ENCODE measurements at places on chromosomes 2 and 18. TPM values are rescaled to one million over a fixed set of nuclear protein-coding genes. Genes with fewer than 3 reads are reported as not detected.

Gene ZBTB7C
- total RNA-seq, result not detected

DNA sequence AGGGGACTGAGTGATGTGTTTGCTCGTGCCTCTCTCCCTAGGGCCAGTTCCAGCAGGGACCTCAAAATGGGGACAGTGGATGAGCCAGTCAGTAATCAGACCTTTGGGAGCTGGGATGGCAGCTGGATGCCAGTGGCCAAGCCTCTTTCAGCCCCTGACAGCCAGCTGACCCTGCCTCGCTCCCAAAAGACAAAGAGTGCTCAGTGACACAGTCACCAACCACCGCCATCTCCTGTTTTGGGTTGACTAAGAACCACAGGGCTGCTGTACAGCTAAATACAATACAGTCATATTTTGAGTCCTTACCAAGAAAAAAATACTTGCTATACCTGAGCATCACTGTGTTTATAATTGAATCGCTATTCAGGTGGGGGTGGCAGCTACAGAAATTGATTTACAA, 75.7 kb downstream of the POU3F3 start:
- no peak for DNase-seq

DNA sequence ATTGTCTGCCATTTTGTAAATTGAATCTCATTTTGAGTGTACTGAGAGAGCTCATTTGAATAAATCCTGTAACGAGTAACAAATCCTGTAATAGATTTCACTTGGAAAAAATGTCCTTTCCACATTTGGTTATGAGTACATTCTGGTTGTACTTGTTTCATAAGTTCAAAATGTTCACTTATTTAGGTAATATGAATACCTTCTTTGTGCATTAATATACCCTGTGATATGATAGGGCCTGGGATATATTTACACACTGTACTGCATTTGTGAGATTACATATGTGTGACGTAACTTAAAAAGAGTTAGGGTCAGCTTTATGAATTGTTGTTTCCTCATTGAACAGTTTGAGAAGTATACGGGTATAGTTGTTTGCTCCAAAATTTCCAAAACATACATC, 16.1 kb downstream of the AGFG1 start:
- DNase-seq, result no peak

DNA sequence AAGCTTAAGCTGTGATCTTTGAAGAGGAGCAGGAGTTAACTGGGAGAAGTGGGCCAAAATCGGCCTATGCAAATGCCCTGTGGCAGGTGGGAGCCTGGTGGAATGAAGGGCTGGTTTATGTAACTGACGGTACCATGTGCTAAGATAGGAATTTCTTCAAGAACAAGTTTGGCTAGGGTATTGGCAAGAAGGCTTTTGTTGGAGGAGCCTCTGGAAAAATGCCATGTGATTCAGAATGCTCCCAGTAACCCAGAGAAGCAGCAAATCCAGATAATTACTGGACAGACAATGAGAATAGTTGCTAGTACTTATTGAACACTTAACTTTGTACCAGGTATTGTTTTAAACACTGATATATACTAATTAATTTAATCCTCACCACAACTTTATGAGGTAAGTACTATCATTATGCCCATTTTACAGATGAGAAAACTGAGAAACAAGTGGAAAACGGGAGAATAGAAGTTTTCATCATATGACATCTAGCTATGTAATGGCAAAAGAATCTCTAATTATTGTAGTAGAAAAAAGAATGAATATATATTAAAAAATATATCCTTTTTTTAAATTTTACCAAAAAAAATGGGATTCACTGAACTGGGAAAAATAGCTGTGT, 9.1 kb upstream of the FAM124B start:
- no peak for DNase-seq

DNA sequence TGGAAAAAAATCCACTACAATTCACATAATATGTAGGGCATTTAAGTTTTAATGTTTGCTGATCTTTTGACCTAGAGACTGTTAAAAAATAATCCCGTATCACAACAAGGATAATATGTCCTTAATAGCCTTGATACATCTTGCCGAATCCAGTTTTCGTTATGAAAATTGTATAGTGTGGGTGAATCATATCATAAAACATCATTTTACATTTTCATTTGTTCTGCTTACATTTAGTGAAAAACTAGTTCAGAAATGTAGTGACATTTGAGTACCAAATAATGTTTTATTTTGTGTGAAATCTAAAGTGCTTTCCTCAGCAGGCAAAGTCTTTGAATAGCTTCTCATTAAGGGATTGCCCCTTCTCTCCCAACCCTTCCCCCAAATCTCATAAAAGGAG, 1.9 kb downstream of the AFTPH start:
- no peak for DNase-seq

- DNase-seq, result no peak
Observed at GRCh38 chr2:215015421-215015820, 123.0 kb downstream of the ABCA12 start.

- no peak for DNase-seq
Observed at GRCh38 chr18:13207294-13207693, 11.3 kb upstream of the LDLRAD4 start.

Gene GAREM1
- 1.1 TPM for total RNA-seq

DNA sequence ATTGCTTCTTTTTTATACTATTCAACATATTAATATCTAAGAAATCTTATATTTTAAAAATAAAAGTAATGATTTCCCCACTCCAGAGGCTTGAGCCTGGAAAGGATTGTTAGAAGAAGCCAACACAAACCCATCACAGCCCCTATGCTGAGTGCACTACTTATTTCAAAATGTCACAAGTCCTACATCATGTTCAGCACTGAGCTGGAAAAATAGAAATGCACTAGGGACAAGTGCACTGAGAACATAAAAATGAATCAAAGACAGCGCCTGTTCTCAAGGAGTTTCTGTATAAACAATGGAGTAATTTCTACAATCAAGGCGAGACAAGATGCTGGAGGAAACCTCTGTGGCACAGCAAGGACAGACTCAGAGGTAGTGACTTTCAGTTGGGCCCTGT, 155.0 kb downstream of the TXNL1 start:
- DNase-seq, result no peak

Gene REG1B
- not detected for total RNA-seq
